ENCODE measurements at places on chromosomes 1 and 21.

DNA sequence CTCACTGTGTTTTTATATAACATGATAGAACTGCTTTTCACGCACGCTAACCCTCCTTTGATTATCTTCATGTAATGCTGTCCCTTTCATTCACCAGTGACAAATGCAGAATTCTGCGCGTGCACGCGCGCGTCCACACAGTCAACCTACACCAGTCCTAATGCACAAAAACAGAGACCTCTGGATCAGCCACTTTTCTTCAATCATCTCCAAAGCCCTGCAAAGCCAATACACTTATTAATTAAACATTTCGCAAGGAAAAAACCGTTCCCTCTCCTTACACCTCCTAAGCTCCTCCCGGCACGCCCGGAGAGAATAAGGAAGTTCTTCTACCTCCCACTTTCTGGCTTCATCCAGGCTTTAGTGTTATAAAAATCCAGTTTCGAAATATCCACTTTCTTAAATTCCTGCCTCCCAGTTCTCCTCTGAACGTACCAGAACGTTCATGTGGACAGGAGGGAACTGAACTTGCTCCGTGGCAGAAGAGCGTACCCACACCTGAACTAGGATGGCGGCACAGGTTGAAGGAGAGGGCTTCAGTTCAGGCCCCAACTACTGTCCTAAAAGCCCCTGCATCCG is 4.6 kb downstream of the LMX1A start:
- DNase-seq = no peak

GRCh38 chr1:31708324-31708723 is 4.5 kb upstream of the COL16A1 start:
- no peak for DNase-seq

DNA sequence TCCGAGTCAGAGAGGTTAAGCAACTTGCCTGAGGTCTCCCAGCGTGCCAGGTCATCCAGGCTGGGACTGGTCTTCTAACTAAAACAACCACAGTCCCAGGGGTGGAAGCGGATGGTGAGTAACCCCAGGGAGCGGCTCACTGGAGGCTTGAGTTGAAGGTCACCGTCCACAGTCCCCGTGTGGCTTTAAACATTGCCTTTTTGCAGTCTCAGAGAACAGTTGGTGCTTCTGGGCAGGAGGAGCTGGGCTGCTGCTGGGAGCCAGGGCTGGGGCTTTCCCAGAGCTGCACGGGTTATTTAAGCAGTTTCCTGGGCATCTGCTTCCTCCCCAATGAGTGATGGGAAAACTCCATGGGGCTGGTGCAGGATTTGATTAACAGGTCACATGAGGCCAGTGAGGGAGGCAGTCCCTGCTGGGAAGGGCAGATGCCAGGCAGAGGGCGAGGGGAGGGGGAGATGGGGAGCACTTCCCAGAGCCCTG is 12.3 kb downstream of the ARHGEF10L start:
- no peak for DNase-seq

GRCh38 chr1:201295861-201296260 is 12.6 kb downstream of the PKP1 start:
- DNase-seq = no peak

GRCh38 chr1:86296305-86297205 is 99.6 kb downstream of the ODF2L start:
- no peak for DNase-seq

DNA sequence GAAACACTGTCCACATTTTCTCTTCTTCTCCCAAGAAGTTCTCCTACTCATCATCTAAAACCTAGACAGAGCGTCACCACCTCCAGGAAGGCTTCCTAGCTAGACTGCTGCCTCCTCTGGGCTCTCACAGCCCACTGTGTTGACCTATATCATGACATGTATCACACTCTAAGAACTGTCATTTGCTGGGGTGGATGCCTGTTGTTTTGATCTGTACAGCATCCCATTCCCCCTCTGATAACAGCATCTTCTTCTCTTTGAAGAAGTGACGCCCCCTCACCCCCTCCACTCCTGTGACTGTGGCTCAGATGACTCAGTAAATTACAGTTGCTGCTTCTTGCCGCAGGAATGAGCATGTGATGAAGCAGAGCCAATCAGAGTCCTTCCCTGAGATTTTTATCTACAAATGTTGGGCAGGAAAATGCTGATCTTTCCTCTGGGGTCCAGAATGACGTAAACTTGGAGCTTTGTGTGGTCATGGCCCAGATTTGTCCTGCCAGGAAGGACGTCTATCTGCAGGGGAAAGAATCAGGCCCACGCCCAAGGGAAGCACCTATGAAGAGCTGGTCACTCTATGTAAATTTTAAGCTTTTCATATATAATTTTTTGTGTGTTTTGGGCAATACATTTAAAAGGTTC is 28.0 kb upstream of the FOXO6 start:
- no peak for DNase-seq

GRCh38 chr1:202192770-202193613 is 607 bp upstream of the LGR6 start:
- DNase-seq = peak; percentile 88

DNA sequence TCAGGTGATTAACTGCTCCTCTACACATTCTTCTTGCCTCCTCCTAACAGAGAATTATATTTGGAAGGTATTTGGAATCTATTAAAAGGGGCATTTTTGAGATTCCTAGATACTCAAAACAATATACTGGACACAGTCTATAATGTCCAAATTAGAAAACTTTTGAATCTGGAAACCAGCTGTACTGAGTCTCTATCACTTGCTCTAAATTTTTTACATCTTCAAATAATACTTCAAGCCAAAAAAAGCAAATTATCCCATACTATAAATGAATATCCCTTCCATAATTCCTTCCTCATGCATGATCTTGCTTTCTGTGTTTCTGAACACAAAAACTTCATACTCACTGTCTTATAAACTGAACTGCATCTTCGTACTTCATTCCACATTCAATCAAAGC is 28.5 kb downstream of the PTP4A2 start:
- no peak for DNase-seq

GRCh38 chr21:42731264-42732032 is 78.0 kb downstream of the PDE9A start:
- DNase-seq = no peak

DNA sequence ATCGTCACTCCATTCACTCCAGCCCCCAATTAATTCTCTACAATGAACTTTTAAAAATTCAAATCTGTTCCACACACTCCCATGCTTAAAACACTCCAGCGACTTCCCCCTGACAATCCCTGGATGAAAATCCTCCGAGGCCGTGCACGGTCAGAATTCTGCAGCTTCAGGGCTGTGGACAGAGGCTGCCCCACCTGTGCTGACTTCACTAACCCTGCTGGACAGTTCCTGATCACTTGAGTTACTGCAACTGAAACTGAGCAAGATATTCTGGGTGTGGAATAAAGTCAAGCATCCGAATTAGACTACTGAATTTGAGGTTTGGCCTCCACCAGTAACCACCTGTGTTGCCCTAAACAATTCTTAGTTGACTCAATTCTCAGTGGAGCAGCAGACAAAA is 1.0 kb upstream of the JAK1 start:
- DNase-seq = no peak

DNA sequence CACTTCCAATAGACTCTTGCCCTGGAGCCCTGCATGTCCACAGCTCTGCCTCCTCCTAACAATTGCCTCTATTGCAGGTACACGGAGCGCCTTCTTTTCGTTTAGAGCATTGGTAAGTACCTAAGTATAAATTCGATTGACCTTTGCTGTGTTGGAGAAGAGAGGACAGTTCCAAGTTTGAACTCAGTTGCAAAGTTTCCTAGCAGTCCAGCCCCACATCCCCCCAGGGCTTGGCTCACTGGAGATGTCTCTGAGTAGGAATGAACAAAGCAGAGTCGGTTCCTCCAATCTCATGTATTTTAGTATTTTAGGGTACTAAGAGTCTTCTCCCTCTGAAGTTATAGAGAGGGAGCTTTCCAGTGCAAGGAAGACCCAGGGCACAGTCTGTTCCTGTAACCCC is 238.9 kb upstream of the AJAP1 start:
- DNase-seq = no peak

GRCh38 chr1:212212906-212213305 is 72.3 kb upstream of the PPP2R5A start:
- DNase-seq = no peak

DNA sequence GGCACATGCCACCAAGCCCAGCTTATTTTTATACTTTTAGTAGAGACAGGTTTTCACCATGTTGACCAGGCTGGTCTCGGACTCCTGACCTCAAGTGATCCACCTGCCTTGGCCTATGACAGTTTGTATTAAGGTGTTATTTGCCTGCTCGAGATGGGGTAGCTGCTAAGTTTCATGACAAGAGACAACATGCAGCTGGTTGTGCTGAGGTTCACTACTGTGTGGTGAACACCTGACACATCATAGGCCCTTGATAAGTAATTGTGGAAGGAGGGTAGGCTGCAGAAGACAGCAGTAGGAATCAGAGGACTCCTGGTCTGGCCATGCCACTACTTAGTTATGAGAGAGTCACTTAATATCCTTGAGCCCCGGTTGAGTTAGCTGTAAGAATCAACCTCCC is 46.2 kb downstream of the PLPP3 start:
- DNase-seq = no peak

DNA sequence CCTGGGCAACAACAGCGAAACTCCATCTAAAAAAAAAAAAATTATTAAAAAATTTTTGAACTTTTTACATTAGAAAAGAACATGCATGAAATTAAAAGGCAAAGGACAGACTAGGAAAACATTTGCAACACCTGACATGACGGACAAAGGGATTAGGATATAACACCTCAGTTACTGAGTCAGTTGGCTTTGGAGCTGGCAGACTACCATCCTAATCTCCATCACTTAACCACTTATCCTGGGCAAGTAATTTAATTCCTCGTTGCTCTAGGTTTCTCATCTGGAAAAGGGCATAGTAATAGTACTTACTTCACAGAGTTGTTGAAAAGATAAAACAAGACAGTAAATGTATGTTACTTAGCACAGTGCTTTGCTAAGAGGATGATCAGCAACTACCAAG is 11.9 kb downstream of the HECTD3 start:
- peak; percentile 58 for DNase-seq

GRCh38 chr1:176843352-176844297 is 320.9 kb downstream of the ASTN1 start:
- peak; percentile 59 for DNase-seq

DNA sequence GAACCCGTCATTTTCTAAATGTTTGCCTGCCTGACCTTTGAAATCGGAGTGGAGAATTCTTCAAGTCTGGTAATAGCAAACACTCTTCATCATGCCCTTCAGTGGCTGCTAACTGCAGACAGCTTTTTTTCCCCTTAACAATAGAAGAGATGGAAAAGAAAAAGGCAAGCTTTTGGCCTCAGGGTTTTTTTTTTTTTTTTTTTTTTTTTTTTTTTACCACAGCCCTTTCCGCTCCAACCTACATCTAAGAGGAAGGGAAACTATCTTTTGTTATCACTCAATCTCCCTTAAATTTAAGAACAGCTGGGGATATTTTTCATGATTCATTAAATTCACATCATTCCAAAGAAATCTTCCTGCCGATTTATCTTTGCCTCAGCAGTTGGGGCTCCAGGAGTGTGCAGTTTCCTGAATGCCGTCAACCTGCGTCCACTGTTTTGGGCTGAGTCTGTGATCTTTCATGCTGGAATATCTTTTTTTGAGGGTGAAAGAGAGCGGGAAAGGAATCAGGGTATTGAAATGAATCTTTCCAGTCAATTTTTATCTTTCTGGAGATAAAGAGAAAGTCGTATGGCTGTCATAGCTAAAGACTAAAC is 144.5 kb upstream of the SMYD2 start:
- DNase-seq = no peak

DNA sequence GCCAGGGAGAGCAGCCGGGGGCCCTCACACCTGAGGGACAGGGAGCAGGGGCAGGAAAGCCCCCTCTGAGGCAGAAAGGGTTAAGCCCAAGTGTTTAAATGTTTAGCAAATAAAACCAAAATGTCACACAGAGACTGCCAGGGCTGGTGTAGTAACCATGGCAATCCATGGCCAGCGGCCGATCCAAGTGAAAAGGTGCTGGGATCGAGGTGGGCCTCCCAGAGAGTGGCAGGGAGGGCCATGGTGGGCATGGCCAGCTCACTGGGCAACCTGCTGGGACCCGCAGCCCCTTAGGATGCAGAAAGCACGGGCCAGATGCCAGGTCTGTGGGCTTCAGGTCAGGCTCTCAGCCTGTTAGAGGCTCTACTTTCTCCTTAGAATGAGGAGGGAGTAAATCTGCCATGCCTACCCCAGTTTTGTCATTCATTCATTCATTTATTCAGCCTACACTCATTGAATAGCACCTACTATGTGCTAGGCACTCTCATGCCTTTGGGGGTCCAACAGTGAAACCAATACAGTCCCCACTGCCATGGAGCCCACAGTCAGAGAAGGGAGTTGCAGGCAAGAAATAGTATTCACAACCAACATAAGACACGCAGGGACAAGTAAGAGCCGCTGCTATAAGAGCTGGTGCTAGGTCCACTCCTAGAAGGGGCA is 56.1 kb downstream of the KCNN3 start:
- no peak for DNase-seq

- no peak for DNase-seq
These were observed 752 bp downstream of the RGS18 start for GRCh38 chr1:192159014-192159413.

DNA sequence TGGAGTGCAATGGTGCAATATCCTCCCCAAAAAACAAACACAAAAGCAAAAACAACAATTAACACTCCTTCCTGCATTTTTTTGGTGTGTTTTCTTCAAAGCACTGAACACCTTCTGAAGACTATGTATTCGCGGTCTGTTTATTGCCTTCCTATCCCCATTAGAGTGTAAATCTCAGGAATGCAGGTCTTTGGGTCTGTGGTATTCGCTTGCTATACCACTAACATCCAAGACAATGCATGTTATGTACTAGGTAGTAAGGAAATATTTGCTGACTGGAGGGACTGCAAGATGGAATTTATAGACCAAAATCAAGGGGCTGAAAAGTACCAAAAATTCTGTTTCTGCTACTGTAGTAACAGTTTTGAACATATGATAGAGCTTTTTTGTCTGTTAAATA is 299.4 kb downstream of the RYR2 start:
- DNase-seq = no peak

DNA sequence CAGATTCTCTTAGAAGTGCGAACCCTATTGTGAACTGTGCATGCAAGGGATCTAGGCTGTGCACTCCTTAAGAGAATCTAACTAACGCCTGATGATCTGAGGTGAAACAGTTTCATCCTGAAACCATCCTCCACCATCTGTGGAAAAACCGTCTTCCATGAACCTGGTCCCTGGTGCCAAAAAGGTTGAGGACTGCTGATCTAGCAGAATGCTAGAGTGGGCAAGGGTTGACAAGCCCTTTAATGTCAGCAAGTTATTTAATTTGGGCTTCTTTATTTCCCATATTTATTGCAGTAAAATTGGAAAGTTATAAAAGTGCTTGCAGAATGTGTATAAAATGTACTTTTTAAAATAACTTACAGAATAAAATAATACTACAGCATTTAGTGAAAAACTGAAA is 26.4 kb downstream of the ALG14 start:
- DNase-seq = no peak

DNA sequence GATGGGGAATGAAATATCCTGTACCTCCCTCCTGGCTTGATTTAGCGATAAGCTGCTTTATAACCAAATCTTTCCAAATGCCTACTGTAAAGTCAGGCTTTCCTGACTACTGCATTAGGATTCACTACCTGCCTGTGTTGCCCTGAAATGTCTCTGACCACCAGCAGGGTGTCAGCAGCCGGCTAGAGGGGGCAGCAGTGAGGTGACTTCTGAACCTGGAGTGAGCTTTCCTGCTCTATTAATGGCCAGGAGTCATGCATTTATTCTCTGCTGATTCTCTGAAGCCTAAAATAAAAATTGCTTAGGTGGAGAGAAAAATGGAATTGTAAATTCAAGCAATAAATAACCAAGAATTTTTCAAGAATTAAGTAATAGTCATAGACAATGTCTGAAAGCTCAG is 2.5 kb downstream of the BACE2 start:
- peak; percentile 51 for DNase-seq

Data from D341Med (cell line).